ENCODE measurements at places on chromosomes 13 and 19.
A peak's percentile ranks its signal among the peaks of the same experiment; 100 is the strongest.

- peak; percentile 5 for DNase-seq
These were observed 54.9 kb upstream of the PCDH8 start for GRCh38 chr13:52903320-52903719.

DNA sequence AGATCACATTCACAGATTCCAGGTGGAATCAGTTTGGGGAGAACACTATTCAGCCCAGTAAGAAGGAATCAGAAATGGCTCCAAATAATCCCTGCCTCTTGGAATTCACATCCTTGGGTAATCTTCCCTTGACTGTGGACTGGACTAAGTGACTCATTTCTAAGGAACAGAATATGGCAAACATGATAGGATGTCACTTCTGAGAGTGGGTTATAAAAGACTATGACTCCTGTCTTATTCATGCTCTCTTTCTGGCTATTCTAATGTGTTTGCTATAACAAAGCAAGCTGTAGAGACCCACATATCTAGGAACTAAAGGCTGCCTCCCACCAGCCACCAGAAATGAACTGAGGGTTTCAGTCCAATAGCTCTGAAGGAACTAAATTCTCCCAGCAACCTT, 37.8 kb downstream of the MBD3L2B start:
- no peak for DNase-seq

DNA sequence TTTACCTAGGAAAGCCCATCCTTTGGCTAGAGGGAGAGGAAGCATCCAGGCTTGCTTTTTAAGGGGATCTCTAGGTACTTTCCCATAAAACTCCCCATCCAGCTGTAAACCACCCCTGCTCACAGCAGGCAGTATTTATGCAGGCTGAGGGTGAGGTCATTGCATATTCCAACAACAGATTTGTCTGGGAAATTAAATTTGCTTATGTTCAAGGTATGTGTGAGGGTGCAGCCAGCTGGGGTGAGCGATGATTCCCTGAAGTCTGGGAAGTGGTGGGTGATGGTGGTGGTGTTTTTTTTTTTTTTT, 96.3 kb upstream of the C1QTNF9B start:
- no peak for DNase-seq

GRCh38 chr13:48154671-48155070, 59.8 kb upstream of the MED4 start:
- no peak for DNase-seq

DNA sequence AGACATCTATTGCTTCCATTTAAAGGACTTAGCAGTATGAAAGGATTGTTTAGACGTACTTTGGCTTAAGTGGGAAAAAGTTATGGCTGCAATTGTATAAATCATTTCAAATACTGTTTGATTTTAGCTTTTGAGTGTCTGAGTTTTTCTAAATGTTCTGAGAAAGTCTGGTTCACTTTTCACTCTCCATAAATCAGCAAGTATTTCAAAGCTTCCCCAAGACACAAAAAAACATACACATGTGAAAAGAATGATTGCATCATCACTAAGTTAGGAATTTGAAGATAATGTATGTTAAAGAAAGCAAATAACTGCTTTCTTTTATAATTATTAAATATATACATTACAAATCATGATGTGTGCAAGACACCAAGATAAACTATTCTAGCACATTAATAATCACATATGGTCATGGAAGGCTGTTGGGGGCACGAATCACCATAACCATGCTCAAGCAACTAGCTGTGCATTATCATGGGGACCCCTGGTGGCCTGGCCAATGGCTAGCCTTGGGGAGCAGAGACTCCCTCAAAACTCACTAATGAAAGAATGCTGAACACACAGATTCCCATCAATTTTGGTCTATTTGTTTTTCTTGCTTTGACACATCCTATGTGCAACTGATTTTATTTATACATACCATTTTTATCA, 111.1 kb downstream of the MIPEP start:
- DNase-seq, result no peak

DNA sequence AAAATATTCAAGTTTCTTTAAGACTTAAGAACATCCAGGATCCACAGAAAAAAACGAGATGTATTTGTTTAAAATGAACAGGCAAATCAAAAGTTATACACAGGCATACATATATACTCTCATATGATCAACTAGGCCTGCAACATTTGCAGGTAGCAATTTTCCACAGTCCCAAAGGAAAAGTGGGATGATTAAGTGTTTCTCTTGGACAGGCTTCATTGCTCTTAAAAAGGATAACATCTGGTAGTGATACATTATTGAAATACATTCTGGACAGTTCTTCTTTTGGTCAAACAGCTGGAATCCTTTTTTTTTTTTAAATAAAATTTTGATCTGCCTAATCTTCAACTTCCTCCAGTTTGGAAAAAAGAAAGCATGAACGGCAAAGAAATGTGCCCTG, 114.8 kb upstream of the TDRD3 start:
- DNase-seq, result no peak

GRCh38 chr19:31166206-31166605, 183.0 kb downstream of the TSHZ3 start:
- DNase-seq, result no peak

DNA sequence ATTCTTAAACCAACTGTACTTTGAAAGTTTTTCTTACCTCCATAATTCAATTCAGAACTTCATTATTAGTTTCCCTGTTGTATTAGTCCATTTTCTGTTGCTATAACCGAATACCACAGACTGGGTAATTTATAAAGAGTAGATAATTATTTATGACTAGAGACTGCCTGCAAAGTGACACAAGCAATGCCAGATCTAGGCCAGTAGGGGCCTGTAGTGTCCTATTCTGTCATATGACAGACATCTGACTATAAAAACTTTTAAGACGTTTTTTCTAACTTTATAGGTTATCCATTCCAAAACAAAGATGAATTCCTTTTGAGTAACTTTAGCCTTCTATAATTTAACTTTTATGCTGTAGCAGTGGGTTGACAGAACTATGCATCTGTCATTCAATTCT, 2783.8 kb downstream of the PCDH9 start:
- no peak for DNase-seq

Data from GM19239 (cell line).